ENCODE measurements at places on chromosomes 5 and 9. TPM values are rescaled to one million over a fixed set of nuclear protein-coding genes. Genes with fewer than 3 reads are reported as not detected.

PLPPR1 gene
- polyA plus RNA-seq: not detected

DNA sequence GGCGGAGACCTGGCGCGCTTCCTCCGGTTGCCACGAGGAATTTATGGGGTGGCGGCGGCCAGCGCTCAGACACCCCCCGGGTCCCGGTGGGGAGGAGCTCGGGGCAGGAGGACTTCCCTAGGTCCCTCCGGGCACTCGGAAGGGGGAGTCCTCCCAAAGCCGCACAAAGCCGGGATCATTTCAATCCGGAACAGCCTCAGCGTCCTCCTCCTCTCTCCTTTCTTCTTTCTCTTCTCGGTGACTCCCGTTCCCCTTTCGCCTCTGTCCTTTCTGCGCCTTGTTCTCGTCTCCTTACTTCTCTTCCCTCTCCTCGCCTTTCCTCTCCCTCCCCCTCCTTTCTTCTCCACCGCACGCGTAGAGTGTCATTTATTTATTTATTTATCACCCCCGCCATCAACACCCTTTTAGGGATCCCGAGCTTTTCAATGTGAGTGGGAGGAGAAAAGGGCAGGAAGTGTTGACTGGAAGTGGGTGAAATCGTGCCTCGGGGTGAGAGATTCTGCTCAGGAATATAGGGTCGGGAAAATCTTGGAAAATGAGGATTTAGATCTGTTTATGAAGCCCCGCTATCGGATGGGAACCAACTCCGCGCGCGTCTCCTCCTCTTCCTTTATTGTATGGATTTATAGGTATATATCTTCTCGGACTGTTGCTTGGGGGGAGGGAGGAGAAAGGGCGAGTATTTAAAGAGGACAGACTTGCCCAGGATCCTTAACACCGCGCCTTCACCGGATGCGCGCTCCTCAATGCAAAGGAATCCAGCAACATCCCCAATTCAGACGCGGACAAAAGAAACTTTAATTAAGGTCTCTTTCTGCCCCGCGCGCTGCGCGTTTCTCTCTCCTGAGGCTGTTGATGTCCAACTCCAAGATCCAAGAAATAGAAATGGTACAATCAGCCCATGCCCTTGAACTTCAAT is 2.0 kb upstream of the ZNF462 start:
- no peaks in the 10 kb centered on the region for H3K36me3 ChIP-seq
- peak overlapping the region; percentile 42 for H3K4me3 ChIP-seq
- H3K4me1 ChIP-seq: no peaks in the 10 kb centered on the region
- peaks cover 11% of the 10 kb centered on the region for H3K27me3 ChIP-seq

DNA sequence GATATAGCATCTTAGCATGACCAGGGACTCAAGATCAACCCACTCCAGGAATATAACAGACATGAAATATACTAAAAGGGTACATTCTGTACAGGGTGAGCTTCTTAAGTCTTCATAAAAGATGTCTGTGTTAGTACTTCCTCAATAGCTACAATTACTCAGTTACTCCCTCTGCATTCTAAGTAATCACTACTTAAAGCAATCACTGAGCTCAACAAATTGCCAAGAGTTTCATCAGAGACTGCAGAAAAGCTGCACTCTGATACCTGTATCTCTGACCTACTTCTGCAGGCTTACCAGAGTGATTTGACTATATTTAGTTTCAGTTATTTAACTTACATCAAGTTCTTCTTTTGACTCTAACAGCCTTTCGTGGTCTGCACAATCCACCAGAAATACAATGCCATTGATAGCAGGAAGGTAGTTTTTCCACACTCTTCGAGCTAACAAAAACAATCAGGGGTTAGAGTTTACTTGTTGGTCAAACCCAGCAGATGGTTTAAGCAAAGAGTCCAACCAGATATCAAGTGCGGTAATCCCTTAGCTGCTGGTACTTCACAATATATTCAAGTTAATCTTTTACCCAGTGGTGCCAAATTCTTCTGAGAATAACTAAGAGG is 23.3 kb downstream of the SAR1B start:
- DNase-seq: peak; percentile 83
- no peaks in the 10 kb centered on the region for H3K4me1 ChIP-seq
- peak overlapping the region; percentile 56 for H3K27ac ChIP-seq
- no peak overlapping the region for H3K4me3 ChIP-seq
- peaks cover 16% of the 10 kb centered on the region for H3K36me3 ChIP-seq
- no peaks in the 10 kb centered on the region for H3K27me3 ChIP-seq

- DNase-seq: no peak
- no peak overlapping the region for H3K4me3 ChIP-seq
- H3K27ac ChIP-seq: no peak overlapping the region
These were observed 452.4 kb upstream of the GRAMD2B start for GRCh38 chr5:125970631-125971307.

- no peak overlapping the region for H3K4me3 ChIP-seq
- H3K27me3 ChIP-seq: no peaks in the 10 kb centered on the region
- H3K36me3 ChIP-seq: no peaks in the 10 kb centered on the region
- no peak overlapping the region for H3K27ac ChIP-seq
- no peak for DNase-seq
- no peaks in the 10 kb centered on the region for H3K4me1 ChIP-seq
These were observed 812 bp downstream of the DNAH5 start for GRCh38 chr5:13943676-13944075.

- no peak overlapping the region for H3K27ac ChIP-seq
- no peak overlapping the region for H3K4me3 ChIP-seq
- H3K36me3 ChIP-seq: no peaks in the 10 kb centered on the region
These were observed 198.2 kb upstream of the PCSK5 start for GRCh38 chr9:75692309-75692708.
